ENCODE measurements at places on chromosomes 16 and 17.

DNA sequence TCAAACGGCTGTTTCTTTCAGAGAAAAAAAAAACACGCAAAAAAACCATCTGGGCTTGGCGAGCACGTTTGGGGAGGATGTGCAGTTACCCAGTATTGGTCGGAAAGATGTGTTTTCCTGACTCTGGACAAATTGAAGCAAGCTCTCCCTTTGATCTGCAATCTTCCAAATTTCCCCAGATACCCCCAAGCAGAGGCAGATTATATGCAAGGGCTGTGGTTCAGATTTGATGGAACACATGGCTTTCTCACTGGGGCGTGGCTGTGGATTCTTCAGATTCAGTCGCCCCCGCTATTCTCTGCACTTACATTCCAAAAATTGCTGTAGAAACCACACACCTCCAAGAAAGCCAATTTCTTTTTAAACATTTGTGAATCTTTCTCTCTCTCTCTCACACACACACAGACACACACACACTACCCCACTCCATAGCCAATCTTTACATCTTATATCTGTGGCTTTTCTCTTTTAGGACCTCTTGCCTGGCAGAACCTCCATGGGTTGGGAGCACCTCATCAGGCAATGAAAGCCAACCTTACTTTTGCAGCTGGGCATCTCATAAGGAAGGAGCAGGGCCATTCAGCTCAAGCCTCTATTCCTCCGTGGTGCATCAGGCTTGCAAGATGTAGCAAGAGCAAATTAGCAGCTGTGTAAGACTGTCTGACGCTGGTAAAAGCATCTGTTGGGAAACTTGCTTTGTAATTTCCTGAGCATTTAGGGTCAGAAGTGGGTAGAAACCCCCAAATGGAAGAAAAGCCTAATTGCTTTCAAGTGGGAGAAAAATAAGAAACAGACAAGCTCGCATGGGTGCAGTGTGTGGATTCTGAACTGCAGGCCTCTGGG is 103.9 kb upstream of the FAM20A start:
- no peak for DNase-seq

GRCh38 chr17:4049546-4049945 is 85.3 kb upstream of the ATP2A3 start:
- no peak for DNase-seq

GRCh38 chr17:13671771-13672170 is 70.0 kb upstream of the HS3ST3A1 start:
- no peak for DNase-seq

DNA sequence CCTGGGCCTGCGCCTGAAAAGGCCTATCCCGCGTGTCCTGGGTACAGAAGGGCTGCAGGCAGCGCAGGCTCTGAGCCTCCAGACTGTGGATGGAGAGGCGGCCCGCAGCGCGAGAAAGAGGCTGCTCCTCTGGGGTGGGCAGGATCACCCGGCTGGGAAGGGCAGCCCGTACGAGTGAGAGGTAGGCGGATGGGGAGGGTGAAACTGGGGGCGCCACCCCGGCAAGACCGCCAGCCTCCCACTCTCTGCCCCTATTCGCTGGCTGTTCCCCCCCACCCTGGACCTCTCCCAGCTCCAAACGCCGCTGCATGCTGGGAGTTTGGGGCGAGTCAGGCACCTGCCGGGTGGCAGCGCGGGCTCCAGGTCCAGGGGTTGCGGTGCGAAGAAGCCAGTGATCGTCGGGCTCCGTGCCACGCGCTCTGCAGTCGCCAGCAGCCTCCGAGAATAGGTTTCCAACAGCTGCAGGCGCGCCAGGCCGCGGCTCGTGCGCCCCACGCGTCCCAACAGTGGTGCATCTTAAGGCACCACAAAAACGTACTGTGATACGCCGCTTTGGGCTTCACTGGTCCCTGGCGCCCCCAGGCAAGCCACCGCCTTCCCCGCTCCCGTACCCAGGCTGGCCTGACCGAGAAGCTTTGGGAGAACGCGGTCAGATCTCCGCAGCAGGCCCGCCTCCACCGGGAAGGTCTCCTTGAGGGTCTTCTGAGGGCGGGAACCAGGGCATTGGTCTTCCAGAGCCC is 1.1 kb downstream of the NOXO1 start:
- DNase-seq: no peak

- DNase-seq: no peak
These were observed 361.3 kb downstream of the PMP22 start for GRCh38 chr17:14903854-14904253.
